ENCODE measurements at places on chromosomes 7 and 10.

DNA sequence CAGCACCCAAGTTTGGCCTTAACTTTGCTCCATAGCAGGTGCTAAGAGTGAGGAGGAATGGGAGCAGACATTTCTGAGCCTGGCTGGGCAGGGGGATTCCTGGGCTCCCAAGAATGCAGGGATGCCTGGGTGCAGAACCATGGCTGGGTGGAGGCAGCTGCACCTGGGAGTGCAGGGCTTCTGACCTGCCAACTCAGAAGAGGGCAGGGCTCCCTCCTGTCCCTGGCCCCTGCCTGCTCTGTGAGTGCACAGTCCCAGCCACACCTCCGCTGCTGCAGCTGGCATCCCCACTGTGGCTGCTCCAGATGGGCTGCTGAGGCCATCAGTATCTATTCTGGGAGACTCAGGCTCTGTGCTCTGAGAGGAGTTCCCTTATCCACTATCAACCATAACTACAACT is 747.4 kb upstream of the VSTM2A start:
- no peak for DNase-seq

GRCh38 chr10:31929261-31930022 is 811 bp upstream of the ARHGAP12 start:
- DNase-seq, result no peak

GRCh38 chr10:114252883-114253282 is 13.8 kb downstream of the VWA2 start:
- DNase-seq, result no peak

DNA sequence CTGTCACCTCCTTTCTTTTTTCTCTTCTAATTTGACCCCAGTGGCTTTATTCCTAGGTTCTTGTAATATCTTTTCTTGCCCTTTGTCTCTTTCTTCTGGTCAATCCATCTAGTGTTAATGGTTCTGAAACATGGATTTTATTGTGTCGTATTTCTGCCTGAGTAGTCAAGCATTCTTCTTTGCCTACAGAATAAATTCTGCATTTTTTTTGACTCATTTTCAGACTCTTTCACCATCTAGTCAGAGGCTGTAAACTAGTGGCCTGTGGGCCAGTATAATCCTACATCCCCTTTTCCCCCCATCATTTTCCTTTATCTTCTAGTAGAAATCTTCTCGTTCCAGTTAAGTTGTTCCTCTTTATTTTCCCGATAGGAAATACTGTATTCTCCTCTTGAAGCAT is 29.4 kb downstream of the LUC7L2 start:
- no peak for DNase-seq

GRCh38 chr10:131088619-131089018 is 222.9 kb downstream of the TCERG1L start:
- no peak for DNase-seq

GRCh38 chr7:117816727-117817126 is 56.5 kb downstream of the CTTNBP2 start:
- no peak for DNase-seq

DNA sequence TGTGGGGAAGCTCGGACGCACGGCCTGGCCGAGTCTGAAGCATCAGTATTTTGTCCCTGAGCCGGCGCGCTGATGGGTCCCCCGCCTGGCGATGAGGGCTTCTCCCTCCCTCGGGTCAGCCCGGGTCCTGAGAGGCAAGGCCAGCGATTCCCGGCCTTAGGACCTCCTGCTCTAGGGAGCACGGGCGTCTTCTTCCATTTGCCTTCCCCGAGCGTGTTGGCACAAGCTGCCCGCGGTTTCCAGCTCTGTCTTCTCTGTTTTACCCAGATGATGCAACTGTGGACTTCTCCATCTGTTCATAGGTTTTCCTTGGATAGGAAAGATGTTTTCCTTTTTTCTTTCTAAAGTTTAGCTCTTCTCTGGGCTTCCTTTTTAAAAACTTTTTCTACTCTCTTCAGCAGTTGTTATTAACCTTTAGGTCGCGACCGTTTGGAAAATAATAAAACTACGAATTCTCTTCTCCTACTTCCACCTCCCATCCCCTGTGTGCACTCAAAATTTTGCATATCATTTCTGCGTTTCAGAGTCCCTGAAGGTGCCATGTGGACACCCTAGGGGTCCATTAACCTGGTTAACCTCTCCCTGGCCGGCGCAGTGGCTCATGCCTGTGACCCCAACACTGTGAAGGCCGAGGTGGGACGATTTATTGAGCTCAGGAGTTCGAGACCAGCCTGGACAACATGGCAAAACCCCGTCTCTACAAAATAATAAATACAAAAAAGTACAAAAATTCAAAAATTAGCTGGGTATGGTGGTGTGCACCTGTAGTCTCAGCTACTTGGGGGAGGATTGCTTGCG is 1.4 kb upstream of the SLC25A28 start:
- no peak for DNase-seq

- no peak for DNase-seq
These were observed 5.7 kb upstream of the HOXA13 start for GRCh38 chr7:27205325-27206280.

DNA sequence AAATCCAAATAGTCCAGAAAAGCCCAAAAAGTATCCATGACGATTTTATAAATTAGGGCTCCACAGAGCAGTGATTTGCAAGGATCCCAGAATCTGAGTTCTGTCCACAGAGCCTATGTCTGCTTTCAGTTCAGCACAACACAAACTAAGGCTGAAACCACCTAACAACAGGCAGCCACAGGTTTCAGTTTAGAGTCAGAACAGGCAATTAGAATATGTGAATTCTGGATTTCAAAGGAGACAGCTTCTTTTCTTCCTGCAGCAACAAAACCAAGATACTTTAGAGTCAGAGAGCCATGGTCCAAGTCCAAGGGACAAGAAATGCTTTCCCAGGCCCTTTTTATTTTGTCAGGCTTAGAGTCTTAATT is 23.6 kb downstream of the IFIT3 start:
- no peak for DNase-seq

DNA sequence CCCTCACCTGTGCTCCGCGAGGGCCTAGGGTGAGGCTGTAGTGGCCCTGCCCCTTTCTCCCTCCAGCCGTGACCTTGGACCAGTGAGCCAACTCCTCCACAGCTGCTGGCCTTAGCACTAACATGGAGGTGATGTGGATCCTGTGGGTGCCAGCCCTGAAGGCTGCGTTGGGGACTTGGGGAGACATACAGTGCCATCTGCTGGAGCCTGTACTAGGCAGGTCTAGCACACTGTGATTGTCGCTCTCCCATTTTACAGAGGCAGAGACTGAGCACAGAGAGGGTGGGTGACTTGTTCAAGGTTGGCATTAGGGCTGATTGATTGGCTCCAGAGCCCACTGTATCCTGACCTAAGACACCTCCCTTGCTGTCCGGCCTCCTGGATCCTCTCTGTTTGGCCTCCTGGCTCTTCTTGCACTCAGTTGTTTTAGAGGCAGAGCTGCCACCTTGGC is 37.6 kb downstream of the PRF1 start:
- no peak for DNase-seq

GRCh38 chr7:69871886-69872569 is 273.8 kb downstream of the AUTS2 start:
- DNase-seq, result no peak

DNA sequence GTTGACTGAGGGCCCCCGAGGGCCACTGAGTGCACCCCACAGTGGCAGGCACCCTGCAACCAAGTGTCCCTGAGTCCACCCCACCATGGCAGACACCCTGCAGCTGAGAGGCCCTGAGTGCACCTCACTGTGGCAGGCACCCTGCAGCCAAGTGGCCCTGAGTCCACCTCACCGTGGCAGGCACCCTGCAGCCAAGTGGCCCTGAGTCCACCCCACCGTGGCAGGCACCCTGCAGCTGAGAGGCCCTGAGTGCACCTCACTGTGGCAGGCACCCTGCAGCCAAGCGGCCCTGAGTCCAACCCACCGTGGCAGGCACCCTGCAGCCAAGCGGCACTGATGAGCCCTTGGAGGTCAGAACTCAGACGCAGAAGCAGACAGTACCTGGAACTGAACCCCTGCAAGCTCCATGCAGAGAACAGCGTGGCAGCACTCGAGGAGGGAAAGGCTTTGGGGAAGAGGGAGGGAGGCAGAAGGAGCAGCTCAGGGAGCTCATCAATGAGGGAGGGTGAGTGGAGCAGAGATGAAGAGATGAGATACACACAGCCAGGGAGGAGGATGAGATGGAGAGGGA is 156.5 kb downstream of the WDR37 start:
- DNase-seq, result no peak

DNA sequence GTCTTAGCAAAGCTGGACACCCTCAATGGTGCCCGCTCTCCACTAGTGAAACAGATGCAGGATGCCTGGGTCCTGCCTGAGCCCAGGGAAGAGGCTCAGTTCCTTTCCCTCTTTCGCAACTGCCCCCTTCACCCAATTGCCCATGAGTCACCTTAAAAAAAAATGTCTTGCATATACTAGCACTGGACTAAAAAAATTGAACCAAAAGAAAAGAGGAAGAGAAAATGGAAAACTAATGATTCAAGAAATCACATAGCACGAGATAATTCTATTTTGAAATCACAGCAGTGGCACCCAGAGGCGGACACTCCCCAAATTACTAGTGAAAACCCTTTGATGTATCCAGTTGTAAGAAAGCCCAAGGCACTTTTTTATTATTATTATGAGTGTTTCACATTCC is 972.5 kb downstream of the LRMDA start:
- DNase-seq, result no peak

DNA sequence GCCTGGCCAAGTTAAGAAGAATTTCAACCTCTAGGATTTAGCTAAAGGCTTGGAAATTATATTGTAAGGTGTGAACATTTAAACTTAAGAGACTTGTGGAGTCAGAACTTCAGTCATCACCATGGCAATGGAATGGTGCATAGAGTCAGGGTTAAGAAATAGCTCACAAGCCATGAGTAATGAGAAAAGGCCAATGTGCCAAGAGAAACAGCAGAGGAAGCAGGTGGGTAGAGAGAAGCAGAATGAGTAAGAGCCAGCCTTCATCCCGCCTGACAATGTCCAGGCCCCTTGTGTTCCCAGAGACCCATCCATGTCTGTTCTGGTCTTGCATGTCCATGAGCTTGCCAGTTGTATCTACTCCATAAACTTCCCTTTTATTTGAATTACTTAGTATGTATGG is 62.6 kb upstream of the TBX20 start:
- no peak for DNase-seq

DNA sequence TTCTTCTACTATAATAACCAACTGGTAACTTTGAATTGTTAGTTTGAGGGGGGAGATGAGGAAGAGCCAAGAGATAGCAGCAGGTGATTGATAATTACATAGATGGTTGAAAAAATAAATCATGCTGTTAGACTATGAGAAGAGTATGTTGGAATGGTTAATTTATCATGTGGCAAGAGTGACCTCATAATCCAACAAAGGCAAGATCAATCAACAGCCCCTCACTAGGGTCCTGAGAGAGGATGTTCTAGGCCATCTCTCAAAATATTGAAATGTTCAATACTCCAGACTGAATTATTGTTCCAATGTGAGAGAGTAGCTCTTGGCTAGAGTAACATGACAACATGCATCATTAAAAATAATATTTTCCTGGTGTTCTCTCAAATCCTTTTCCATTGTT is 67.9 kb downstream of the ADD3 start:
- DNase-seq, result no peak

- no peak for DNase-seq
These were observed 198.0 kb downstream of the CSTF2T start for GRCh38 chr10:51501396-51501795.

GRCh38 chr10:132637477-132638129 is 100.0 kb downstream of the INPP5A start:
- DNase-seq, result no peak

GRCh38 chr7:85828614-85829013 is 641.8 kb upstream of the SEMA3D start:
- DNase-seq, result no peak

- no peak for DNase-seq
These were observed 122.2 kb downstream of the PDE1C start for GRCh38 chr7:31948029-31948428.

- DNase-seq, result no peak
These were observed 145.5 kb downstream of the MYOF start for GRCh38 chr10:93336678-93337077.

DNA sequence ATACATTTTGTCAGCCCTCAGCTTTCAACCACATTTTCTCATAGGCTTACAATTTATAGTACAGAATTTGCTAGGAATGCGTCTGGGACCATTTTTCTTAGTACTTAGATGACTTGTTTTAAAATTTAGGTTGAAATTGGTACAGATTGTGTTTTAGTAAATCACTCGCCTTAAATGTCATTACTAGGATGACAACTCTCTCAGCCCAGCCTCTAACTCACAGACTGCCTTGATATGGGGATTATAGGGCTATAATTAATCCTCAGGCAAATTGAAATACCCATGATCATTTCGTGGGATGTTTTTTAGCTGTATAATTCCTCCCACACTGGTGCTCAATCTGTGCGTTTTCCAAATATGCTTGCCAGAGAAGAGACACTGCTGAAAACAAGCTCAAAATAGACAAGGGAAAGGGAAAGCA is 299.7 kb upstream of the AKR1E2 start:
- no peak for DNase-seq

DNA sequence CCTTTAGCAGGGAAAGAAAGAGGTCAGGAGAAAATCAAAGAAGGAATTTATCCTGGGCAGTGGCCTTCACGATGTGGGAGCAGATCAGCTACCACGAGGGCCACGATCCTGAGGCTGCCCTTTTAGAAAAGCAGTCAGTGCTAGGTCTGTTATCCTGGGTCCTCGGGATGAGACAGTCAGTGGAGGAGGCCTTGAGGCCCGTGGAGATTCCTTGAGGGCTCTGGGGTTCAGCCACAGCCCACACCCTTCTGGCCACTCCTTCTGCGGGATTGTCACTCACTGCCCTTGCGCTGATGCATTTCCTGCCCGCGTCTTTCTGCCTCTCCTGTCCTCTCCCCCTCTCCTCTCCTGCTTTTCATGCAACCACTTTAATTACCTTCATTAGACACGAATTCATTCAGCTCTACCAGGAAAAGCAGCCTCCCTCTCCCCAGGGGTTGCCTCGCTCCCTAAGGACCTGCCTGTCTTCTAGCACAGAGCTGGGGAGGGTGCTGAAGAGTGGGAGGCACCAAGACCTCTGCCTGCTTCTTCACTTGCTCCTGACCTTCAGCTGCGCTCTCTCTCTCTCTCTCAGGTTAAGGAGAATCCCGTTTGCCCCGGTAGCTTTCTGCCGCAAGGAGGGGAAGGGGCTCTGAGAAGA is 42.6 kb upstream of the LRRC4 start:
- DNase-seq, result no peak

- DNase-seq, result no peak
These were observed 109.4 kb upstream of the FAM133B start for GRCh38 chr7:92699560-92699959.

DNA sequence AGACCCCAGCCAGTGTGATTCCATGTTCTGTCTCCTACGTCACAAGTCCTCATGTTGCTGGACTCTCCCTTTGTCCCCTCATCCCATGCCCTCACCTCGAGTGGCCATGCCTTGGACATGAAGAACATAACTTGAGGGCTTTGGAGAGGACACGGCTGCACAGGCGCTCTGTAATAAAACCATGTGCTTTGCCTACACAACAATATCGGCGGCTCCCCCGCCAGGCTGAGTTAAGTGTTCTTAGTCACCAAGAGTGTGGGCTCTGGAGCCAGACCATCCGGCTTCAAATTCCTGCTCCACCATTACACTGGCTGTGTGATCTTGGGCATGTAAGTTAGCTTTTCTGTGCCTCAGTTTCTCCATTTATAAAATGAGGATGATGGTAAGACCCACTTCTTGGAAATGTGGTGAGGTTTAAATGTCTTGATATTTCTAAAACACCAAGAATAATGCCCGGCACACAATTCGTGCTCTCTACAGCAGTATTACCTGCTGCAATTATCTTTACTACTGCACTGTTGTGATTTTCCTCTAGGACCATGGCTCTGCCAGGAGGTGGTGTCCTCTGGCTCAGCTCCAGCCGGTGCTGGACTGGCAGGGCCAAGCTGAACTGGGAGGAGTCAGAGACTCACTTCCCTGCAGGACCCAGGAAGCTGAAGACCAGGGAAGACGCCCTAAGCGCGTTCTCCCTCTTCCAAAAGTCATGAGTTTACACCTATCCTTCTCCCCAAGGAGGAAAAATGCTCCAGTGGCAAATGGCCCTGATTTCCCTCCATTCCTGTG is 15.7 kb downstream of the SLIT1 start:
- DNase-seq, result no peak
